HCEC 1CT (cell line): ENCODE measurements at places on chromosomes 7 and 10.

- DNase-seq: no peak
Measured at GRCh38 chr7:52475001-52475582, 560.3 kb upstream of the POM121L12 start.

GRCh38 chr10:70500368-70500767 is 21.8 kb downstream of the PALD1 start:
- no peak for DNase-seq

GRCh38 chr10:110500515-110500905 is 2.8 kb downstream of the DUSP5 start:
- DNase-seq: peak; percentile 80

DNA sequence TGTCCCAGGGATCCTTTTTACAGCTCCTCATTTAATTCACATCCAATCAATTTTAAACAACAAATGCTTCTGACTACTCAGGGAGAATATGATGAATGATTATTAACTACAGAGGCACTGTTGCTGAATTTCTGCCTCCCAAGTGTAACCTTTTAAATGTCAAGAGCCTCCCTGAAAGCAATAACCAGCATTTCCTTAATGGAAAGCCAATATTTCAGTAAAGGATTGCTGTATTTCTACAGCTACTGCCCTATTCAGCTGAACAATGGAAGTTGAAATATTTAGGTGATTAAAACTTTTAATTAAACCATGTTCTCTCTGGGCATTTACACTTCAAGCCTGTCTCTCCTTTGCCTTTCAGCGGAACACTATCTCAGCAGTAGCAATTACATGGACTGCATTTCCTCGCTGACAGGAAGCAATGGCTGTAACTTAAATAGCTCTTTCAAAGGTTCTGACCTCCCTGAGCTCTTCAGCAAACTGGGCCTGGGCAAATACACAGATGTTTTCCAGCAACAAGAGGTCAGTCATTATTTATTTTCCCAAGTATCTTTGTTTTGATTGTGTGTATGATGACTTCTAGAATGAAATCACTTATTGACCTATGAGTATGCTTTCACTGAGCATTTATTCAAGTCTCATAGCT is 304.7 kb downstream of the BICC1 start:
- peak; percentile 60 for DNase-seq

- DNase-seq: no peak
Measured at GRCh38 chr10:27252267-27253000, 11.8 kb upstream of the ACBD5 start.

- peak; percentile 1 for DNase-seq
Measured at GRCh38 chr10:104809288-104810090, 168.4 kb downstream of the SORCS3 start.

DNA sequence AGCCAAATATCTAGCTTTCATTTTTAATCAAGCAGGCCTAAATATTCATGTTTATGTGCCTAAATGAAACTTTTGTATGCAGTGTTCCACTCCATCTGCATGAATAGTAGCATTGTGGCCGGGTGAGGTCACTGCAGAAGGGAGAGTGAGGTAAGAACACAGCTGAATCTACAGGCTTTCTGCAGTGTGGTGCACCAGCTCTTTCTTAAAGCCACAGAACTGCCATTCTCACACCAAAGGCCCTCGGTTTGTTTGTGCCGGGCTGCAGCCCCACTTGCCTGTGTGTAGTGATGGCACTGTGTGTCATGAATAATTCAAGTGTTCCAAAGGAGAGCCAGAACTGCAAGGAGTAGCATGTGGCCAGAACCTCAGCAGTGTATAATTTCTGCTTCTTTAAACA is 204.1 kb downstream of the TRIL start:
- DNase-seq: peak; percentile 64

DNA sequence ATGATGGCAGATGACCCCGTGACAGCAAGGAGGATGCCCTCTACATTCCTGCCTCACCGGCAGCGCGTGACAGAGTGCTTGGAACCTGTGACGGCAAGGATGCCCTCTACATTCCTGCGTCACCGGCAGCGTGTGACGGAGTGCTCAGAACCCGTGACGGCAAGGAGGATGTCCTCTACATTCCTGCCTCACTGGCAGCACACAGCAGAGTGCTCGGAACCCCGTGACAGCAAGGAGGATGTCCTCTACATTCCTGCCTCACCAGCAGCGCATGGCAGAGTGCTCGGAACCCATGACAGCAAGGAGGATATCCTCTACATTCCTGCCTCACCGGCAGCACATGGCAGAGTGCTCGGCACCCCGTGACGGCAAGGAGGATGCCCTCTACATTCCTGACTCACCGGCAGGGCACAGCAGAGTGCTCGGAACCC is 231.0 kb downstream of the DIP2C start:
- DNase-seq: no peak

- DNase-seq: no peak
Measured at GRCh38 chr10:26095781-26096180, 120.8 kb upstream of the GAD2 start.

GRCh38 chr10:29471544-29471859 is 163.3 kb downstream of the SVIL start:
- peak; percentile 83 for DNase-seq

DNA sequence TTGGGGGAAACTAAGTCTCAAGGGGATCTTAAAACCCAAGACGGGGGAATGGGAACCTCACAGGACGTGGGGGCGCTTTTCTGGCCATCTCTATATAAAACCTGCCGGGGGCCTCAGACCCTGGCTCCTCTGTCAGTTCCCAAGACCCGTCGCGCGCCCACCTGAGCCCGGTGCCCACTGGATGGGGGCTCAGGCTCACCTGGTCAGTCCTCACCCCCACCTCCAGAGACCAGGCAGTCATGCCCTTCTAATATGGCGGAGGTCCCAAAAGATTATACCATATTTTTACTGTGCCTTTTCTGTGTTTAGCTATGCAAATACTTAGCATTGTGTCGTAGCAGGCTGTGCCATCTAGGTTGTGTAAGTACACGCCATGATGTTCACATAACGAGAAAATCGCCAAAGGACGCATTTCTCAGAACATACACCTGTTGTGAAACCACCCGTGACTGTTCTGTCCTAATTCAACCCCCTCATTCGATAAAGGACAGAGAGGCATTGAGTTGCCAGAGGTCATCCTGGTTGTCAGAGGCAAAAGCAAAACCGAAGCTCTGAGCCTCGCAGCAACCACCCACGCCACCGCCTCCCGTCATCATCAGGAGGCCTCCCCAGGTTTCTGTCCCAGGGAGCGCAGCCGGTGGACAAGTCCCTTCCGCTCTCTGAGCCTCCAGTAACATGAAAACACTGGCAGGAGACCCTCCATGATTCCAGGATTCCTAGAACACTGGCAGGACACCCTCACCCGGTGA is 28.9 kb downstream of the OAT start:
- DNase-seq: no peak

GRCh38 chr7:151764056-151764920 is 112.6 kb downstream of the PRKAG2 start:
- no peak for DNase-seq

DNA sequence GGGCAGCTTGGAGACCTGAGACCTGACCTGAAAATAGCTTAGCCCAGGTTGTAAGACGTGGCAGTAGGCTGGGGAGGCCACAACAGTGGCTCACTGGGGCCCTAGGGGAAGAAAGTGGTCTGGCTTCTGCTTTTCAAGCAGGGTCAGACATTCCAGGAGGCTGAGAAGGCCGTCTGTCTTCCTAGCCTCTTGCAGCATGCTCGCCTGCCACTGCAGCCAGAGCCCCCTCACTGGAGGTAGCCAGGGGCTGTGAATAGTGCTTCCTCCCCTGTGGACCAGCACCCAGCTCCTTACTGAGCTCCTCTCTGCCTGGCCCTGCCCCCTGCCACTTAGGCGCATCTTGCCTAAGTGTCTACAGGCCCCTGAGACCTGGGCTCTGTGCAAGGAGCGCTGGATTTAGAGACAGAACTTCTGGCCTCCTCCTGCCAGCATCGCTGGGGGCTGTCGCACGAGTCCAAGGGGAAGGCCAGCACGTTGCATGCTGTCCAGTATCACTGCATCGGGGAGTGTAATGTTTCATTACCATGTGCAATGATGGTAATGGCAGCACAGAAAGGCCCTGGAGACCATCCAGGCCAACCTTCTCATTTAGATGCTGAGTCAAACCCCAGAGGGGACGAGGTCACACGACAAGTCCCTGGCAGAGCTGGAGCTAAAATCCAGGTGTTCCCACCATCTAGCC is 12.7 kb downstream of the ZMIZ1 start:
- DNase-seq: peak; percentile 83
